Stimulated activated CD8-positive, alpha-beta memory T cell treated with anti-CD3 and anti-CD28 coated beads, Interleukin-15, amount 100 ng/mL, for 48 hours (primary cell): ENCODE measurements at places on chromosomes 3 and 15.

DNA sequence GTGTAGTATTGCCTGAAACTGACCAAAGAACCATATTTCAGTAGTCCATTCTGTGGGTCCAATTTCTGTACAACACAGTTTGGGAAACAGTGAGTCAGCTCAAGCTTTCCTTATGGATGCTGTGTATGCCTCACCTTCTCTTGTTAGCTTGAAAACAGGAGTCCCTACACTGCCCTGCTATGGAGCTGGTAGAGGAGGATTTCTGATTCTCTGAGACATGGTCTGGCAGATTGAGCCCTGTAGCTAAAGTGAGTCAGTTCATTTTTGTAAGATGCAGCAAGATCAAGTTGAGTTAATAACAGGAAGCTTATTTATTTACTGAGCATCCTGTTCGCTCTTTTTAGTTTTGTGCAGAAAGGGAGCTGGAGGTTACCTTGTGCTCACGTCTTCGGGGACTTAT, 424.1 kb upstream of the RBMS3 start:
- DNase-seq: no peak

DNA sequence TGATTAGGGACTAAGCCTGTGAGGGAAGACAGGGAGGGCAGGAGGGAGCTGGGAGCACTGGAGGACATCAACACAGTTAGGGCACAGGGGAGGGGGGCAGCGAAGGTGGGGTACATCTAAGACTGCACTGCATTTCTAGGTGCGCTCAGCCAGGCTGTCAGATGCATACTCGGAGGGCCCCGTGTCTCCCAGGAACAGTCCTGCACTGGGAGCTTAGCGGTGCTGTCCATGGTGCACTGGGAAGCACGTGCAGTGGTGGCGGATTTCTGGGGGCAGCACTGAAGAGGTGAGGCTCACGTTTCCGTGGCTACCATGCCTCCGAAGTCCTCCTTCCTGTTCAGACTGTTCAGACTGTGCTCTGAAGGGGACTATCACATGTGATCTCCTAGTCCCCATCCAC, 54.4 kb downstream of the ROPN1B start:
- no peak for DNase-seq

DNA sequence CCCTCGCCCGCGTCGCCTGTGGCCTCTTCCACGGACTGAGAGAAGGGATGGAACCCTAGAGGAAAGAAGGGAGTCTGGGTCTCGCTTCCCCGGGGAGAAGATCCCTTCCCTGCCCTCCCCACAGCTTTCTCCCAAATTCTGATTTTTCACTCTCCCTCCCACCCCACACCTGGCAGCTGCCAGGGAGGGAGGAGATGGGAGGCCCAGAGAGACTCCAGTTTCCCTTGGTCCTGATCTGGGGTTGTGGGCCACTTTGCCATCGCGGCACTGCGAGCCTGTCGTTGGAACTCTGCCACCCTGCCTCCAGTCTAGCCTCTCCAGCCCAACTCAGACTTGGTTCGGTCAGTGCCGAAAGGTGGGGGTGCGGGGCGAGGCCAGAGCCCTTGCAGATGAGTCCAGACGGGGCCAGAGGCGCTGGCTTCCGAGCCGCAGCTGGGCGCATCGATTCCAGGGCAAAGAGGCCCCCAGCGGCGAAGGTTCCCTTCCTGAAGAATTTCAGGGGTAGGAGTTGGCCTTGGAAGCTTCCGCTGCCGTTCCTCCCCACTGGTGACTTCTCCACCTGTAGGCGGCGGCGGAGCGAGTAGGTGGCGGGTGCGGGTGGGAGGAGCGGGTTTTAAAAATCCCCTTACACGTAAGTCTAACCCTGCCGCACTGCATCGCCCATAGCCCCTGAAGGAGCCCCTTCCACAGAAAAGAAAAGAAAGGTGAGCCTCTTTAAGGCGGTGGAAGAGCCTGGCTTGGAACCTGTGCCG, 5.2 kb downstream of the WNT5A start:
- DNase-seq: no peak

DNA sequence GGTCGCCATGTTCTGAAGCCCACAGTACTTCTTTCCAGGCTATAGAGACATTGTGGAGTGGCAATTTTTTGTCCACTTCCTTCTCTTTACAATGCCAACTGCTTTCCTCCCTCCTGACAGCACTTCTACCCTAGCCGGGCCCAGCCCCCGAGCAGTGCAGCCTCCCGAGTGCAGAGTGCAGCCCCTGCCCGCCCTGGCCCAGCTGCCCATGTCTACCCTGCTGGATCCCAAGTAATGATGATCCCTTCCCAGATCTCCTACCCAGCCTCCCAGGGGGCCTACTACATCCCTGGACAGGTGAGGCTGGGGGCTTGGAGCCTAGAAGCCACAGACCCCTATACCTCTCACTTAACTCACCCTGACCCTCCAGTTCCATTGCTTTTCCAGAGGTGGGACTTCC, 2.8 kb downstream of the EIF4G1 start:
- DNase-seq: no peak

- DNase-seq: no peak
Measured at GRCh38 chr3:36729204-36730056, 34.9 kb downstream of the DCLK3 start.

- DNase-seq: peak; percentile 63
Measured at GRCh38 chr15:65856821-65857455, 12.4 kb upstream of the RAB11A start.

GRCh38 chr3:179732661-179733348, 80.0 kb downstream of the USP13 start:
- no peak for DNase-seq

- no peak for DNase-seq
Measured at GRCh38 chr3:50385754-50386153, 26.4 kb upstream of the TMEM115 start.

GRCh38 chr15:70152070-70152480, 54.4 kb upstream of the TLE3 start:
- no peak for DNase-seq

GRCh38 chr3:15291589-15292541, 40.5 kb downstream of the SH3BP5 start:
- DNase-seq: peak; percentile 62
